ENCODE measurements at places on chromosomes 16 and 17.
A peak's percentile ranks its signal among the peaks of the same experiment; 100 is the strongest.

- DNase-seq: no peak
Observed at GRCh38 chr17:32502710-32503109, 15.9 kb downstream of the CDK5R1 start.

- no peak for DNase-seq
Observed at GRCh38 chr17:15267996-15268395, 2.9 kb upstream of the PMP22 start.

DNA sequence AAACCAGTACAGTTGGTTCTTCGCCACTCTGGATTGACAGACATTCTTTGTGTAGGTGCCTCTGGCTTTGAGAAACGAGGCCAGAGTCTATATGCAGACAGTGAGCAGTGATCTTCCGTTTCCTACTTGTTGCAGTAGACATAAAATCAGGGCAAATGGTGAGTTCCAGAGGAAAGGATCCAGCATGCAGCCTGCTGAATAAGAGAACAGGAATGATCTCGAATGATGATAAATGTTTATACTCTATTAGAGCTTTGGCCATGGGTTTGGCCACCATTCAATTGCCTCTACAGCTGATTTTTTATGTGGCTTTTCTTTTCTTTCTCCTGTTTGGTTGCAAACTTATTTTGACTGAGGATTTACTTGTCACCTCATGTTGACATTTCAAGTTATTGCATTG lies 286.7 kb downstream of the IRX3 start:
- DNase-seq: peak; percentile 27

DNA sequence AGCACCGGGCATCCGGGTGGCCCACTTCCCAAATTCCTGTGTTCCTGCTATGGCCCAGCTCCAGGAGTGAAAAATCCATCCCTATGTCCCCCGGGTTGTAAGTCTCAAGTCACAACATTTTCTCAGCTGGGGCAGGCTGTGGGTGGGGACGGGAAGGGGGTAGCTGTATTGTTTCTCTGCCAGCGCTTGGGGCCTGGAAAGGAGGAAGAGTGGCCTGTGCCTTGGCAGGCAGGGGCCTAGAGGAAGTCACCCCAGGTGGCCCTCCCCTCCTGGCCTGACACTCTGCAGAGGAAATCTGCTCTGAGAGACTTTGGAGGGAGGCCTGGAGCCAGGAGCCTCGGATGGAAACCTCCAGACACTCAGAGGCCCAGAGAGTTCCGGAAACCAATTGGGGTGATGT lies 10.6 kb upstream of the SCN4A start:
- DNase-seq: no peak

DNA sequence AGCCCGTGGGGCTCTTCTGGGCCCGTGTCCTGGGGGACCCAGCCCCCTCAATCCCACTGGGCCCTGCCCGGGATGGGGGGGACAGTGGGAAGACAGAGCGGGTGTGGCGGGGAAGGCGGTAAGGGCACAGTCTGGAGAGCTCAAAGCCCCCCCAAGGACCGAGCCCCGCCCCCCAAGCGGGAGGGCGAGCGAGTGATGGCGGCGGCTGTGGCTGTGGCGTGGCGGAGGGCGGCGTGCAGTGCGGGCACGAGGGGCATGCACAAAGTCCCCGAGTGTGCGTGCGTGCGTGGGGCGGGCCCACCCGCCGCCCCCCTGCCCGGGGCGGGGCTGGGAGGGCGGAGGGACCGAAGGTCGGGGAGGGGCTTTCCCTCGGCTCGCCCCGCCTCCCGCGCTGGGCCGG lies 3.6 kb upstream of the WDR24 start:
- DNase-seq: no peak

DNA sequence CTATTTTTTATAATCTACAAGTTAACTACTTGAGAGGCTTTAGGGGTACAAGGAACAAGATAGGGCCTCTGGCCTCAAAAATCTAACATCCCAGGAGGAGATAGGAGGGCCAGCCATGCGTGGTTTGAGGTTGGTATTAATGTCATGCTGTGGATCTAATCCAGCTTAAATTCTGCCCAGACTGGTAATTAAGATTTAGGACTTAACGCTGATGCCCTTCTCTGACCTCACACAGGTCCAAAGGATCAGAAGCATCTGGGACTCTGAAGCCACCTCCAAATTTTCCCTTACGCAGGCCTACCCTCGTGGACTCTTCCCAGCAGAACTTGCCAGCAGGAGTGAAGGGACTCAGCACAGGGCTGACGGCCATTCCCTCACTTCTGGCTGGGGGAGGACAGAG lies 15.1 kb downstream of the SLC6A4 start:
- no peak for DNase-seq

DNA sequence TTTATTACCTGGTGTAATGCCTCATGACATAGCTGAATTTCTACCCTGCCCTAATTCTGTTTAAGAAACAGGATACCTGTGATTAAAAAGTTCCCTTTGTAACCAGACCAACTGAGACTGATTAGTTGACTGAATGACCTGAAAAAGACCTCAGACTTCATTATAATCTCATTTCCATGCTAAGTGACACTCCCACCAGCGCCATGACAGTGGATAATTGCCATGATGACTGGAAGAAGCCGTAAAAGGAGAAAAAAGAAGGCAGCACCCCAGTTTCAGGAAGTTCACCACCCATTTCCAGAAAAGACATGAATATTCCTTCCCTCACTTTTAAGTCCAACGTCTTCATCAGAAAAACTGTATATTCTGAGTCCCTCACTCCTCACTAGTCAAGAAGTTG lies 125.6 kb upstream of the HS3ST4 start:
- no peak for DNase-seq

- peak; percentile 90 for DNase-seq
Observed at GRCh38 chr17:44599298-44600175, 42.3 kb downstream of the FZD2 start.

GRCh38 chr17:30519166-30519565 lies 42.0 kb downstream of the GOSR1 start:
- no peak for DNase-seq

DNA sequence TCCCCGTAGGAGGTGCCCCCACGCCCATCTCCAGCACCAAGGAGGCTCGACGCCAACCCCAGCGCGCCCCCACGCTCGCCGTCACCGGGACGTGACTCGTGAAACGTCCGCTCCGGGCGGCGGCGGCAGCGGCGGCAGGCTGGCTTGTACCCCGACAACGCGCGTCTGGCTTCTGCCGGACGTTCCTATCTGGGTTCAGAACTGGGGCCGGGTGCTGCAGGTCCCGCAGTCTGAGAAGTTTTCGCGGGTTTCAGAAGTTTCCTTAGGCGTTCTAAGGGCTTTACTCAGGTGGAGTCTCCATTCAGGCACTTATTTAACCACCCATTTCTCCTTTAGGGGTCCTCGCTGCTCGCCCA lies 672 bp upstream of the ALKBH5 start:
- peak; percentile 92 for DNase-seq

DNA sequence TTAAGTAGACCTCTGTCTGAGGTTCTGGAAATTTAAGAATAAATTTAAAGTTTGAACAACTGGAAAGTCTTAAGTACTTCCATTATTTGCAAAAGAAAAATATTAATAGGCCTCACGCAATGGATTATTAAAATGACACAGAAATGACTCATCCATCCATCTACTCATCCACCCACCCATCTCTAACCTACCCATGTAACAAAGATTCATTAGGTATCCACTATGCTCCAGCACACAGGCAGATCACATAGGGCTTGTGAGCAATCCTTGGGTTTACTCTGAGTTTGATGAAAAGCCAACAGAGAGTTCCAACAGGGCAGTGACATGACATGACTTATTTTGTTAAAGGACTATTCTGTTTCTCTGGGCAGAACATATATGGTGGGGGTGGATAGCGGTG lies 93.3 kb downstream of the HELZ start:
- peak; percentile 36 for DNase-seq

- no peak for DNase-seq
Observed at GRCh38 chr16:16086653-16087446, 136.4 kb downstream of the ABCC6 start.

- DNase-seq: no peak
Observed at GRCh38 chr17:36926226-36926625, 11.0 kb upstream of the LHX1 start.

GRCh38 chr16:50081428-50082018 lies 15.8 kb downstream of the HEATR3 start:
- no peak for DNase-seq

DNA sequence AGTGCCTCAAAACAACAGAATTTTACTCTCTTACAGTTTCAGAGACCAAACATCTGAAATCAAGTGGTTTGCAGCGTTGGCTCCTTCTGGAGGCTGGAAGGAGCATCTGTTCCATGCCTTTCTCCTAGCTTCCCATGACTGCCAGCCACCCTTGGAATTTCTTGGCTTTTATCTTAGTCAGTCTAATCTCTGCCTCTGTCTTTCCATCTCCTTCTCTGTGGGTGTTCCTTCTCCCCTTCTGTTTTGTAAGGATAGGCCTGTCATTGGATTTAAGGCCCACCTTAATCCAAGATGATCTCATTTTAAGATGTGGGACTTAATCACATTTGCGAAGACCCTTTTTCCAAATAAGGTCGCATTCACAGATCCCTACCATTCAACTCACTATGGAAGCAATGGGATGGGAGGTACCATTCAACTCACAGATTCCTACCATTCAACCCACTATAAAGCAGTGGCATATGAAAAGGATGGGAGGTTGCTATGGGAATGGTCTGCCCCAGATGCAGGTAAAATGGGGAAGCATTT lies 321.8 kb downstream of the WWOX start:
- no peak for DNase-seq

- DNase-seq: no peak
Observed at GRCh38 chr16:88030498-88030897, 79.3 kb downstream of the BANP start.

- peak; percentile 84 for DNase-seq
Observed at GRCh38 chr16:86519649-86520316, 9.5 kb downstream of the FOXF1 start.

GRCh38 chr16:54346041-54346440 lies 59.5 kb upstream of the IRX3 start:
- peak; percentile 24 for DNase-seq

DNA sequence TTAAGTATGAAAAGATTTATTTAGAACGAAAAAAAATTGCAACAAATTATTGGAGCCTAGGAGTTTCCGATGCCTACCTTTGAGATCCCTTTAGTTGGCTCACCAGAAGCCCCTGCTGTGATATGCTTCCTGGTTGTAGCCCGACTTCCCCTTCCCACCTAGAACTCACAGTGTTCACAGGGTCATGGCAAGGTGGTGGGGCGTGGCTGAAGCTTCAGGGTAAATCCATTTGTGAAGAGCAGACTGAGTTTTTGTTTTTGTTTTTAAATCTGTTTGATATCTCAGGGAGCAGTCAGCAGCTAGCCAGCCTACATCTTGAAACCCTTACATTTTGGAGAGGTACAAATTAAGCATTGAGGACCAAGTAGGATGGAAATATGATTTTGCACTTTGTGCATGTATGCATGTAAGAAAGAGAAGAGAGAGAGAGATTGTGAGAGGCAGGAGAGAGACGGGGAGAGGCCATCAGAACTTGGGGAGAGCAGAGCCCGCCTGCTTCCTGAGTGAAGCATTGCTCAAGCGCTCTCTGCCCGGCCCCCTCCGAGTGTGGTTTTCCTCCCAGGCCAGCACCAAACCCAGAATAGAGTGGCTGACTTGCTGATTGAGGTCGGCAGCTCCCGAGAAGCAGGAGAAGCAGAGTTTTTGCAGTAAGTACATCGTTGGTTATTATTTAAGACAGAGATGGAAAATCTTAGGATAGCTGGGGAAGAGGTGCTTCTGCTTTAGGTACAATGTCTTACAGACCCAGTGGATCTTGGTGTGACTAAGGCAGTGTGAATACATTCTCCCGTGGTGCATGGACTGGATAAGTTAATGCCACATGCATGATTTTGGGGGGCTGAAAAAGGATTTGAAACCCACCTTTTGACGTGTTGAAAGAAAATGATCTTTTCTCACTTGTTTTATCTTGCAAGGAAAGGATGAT lies 64.2 kb downstream of the SPECC1 start:
- peak; percentile 37 for DNase-seq

- peak; percentile 24 for DNase-seq
Observed at GRCh38 chr16:10039220-10040096, 142.8 kb downstream of the GRIN2A start.

GRCh38 chr17:75737133-75737962 lies 16.1 kb downstream of the ITGB4 start:
- DNase-seq: no peak

DNA sequence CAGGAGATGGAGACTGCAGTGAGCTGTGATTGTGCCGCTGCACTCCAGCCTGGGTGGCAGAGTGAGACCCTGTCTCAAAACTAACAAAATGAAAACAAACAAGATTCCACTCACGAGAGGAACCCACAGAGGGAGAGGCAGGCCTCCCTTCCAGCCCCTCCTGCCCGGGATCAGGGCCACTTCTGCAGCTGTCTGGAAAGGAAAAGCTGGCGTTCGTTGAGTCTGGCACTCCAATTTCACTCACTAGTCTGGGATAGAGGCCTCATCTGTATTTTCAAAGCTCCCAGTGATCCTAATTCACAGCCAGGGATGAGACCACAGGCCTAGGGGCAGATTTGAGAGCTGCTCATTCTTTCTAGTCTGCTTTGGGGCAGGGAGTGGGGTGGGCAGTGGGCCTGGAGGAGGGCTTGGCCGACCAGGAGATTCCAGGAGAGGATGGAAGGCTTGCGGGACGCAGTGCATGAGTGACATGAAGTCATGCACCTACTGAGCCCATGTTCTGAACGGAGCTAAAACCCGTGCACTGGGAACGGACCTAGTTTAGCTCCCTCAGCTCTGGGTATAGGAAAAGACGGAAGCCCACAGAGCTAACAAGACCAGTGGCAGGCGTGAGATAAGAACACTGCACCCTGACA lies 54.0 kb downstream of the COTL1 start:
- DNase-seq: no peak

DNA sequence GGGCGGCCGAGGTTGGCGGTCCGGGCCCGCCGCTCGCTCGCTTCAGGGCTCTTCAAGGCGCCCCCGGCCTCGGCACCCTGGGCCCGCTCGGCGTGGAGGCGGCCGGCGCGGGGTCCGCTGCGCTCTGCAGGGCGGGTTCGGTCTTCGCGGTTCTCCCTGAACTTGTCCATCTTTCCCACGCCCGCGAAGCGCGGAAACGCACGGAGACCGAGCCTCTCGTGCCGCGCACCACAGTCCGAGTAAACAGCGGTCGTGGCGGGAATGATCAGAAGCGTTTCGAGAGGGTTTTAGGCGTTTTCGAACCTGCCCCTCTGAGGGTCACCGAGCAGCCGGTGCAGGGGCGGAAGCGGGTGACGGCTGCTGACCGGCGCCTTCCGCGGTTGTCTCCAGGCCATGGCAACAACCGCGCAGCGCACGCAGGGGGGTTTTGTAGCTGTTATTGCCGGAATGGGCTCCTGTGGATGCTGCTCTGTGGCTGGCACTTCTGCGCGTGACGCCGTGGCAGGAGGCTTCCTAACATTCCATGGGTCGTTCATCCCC lies 414 bp downstream of the NARF start:
- peak; percentile 51 for DNase-seq

All from GM03348 (cell line).